Fibroblast of skin of left biceps (primary cell): ENCODE measurements at places on chromosomes 6 and 20.

GRCh38 chr6:139990856-139991465 is 616.5 kb upstream of the CITED2 start:
- DNase-seq, result no peak

GRCh38 chr6:52020945-52021570 is 66.4 kb downstream of the PKHD1 start:
- DNase-seq, result no peak

DNA sequence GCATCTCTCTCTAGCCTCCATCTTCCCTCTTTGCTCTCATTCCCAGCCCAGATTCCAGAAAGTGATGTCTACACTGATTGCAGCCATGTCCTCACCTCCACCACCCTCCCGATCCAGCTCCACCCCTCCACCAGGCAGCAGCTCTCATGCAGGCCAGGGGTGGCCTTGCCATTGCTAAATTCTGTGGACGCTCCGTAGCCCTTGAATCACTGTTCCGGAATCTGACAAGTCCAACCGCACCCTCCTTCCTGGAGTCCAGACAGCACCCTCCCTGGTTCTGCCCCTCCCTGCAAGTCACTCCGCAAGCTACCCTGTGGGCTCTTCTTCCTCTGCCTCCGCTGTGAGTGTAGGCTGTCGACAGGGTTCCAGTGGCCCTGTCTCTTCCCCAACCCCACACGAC is 26.2 kb downstream of the TNXB start:
- DNase-seq, result no peak

DNA sequence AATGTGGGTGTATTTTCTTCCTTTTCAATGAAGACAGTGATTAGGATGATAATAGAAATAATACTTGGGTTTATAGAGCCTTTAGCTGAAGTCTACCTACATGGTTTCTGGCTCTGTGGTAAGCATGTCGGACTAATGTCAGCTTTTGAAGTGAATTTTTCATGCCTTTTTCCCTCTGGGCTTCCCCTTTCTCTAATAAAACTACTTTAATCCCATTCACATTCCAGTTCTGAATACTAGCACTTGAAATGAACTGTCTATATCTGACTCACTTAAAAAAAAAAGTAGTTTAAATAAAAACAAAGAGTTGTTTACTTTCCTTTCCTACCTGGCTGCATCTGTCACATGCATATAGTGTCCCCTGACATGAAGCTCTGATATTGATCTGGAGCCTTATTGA is 545.9 kb upstream of the FLRT3 start:
- no peak for DNase-seq

DNA sequence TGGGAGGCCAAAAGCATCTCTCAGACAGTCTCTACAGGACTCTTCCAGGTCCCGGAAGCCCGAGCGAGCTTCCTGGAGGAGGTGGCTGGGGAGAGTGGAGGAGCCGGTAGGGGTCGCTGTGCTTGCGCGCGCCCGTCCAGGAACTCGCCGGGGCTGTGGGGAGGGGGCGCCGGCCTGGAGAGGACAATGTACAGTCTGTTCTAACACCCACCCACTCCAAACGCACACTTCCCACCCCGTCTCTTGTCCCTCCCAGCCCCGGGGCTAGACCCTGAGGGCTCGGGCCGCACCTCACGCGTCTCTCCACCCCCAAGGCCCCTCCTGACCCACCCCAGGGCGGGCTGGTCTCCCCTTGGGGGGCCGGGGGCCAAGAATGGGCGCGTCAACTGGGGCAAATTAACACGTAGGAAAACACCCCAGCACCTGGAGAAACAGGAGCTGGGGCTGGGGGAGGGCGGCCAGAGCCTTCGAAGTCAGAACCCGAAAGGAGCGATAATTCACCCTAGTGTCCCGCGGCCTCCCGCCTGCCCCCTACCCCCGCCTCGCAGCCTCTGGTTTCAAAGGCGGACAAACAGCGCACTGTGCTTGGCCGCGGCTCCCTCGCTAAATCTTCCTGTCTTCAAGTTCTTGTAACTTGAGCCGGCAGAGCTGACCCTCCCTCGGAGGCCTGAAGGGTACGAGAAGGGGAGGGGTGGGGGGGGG is 103.2 kb upstream of the FOXP4 start:
- peak; percentile 49 for DNase-seq

GRCh38 chr20:10790013-10790412 is 116.2 kb upstream of the JAG1 start:
- no peak for DNase-seq

DNA sequence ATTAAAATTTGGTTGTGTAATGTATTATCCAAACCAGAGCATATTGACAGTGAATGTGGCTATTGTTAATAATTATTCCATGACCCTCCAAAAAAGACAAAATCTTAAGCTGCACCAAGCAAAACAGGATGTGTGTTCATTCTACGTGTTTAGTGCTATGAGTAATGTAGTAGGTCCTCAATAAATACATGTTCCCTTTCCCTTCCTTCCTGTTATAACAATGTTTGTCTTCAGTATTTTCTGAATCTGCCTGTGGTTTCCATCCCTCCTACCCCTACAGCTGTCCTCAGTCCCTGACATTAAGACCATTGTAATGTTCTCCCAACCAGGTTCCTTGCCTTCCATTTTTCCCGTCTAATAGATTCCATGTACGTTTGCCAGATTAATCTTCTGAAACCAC is 163.8 kb downstream of the AIG1 start:
- DNase-seq, result no peak

DNA sequence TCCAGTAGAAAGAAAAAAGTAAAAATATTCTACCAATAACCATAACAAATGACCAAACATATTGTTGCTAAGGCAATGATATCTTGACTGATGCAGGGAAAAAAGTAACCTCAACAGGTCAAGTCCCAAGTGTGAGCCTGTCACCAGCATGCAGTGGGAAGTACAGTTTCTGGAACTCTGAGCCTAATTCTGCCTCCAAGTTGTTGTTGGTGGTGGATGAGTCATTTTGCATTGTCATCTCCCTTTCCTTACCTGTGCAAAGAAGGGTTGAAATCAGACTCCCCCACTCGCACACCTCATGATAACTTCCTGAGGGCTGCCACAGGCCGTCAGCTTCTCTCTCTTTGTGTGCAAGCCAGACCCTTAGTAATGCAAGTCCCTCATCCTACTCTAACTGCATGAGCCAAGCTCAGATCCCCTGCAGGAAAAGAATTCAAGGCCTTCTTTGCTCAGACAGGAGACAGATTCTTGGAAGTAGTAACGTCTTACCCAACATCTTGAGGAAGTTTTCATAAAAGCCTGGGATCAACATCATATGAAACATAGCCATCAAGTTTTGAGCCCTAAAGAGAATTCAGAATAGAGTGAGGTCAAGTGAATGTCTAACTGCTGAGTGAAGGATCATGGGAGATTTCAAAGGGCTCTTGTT is 207.6 kb upstream of the FOXA2 start:
- no peak for DNase-seq
